ENCODE measurements at places on chromosomes 5 and 9. TPM values are rescaled to one million over a fixed set of nuclear protein-coding genes. Genes with fewer than 3 reads are reported as not detected.

Gene MSMP
- not detected for total RNA-seq

Gene GRXCR2
- not detected for total RNA-seq

Gene CTNND2
- not detected for total RNA-seq

Gene PCDHB10
- total RNA-seq, result 0.12 TPM

Gene TENT4A
- total RNA-seq, result 18.0 TPM

Gene SMIM32
- not detected for total RNA-seq

Gene FLT4
- total RNA-seq, result 0.11 TPM

Gene SGCD
- total RNA-seq, result 3.7 TPM

Gene FSTL4
- not detected for total RNA-seq

Gene ITGA1
- 9.5 TPM for total RNA-seq

Gene CARD6
- total RNA-seq, result 5.9 TPM

Gene FSD1L
- total RNA-seq, result 9.9 TPM

Gene GRHPR
- total RNA-seq, result 119 TPM

Gene NOTCH1
- 24.4 TPM for total RNA-seq

Gene ZFP2
- 0.22 TPM for total RNA-seq

Gene CDH9
- total RNA-seq, result not detected

Gene ETF1
- 177 TPM for total RNA-seq

Gene SNCAIP
- 69.9 TPM for total RNA-seq

Gene LCN15
- total RNA-seq, result not detected

Gene OTP
- total RNA-seq, result not detected

Gene ABCA1
- 125 TPM for total RNA-seq

Gene CSF2
- 0.89 TPM for total RNA-seq

Gene IL3
- not detected for total RNA-seq

Gene BDP1
- 31.7 TPM for total RNA-seq

Gene ENTPD2
- not detected for total RNA-seq

Gene TMEM215
- total RNA-seq, result not detected

Gene IFNB1
- total RNA-seq, result not detected

Gene BSPRY
- not detected for total RNA-seq

Gene C9
- total RNA-seq, result 1.1 TPM

Gene PRELID1
- 168 TPM for total RNA-seq

Gene RNF180
- total RNA-seq, result 3.4 TPM

Gene EDIL3
- total RNA-seq, result 4.8 TPM

Gene PGM5
- total RNA-seq, result 74.4 TPM

Gene TERT
- total RNA-seq, result under 0.01 TPM

Gene PCAT7
- not detected for total RNA-seq

Gene PCDHB7
- 0.11 TPM for total RNA-seq

Gene SPATA31C1
- not detected for total RNA-seq

Gene FBXW2
- total RNA-seq, result 36.2 TPM

Gene FOCAD
- total RNA-seq, result 109 TPM

Gene PRDM9
- total RNA-seq, result not detected
